ENCODE measurements at places on chromosomes 5 and 9.

GRCh38 chr5:56301069-56301468, 67.9 kb upstream of the ANKRD55 start:
- no peak for DNase-seq

- no peak for DNase-seq
These were observed 1237.8 kb upstream of the ACO1 start for GRCh38 chr9:31146485-31147166.

DNA sequence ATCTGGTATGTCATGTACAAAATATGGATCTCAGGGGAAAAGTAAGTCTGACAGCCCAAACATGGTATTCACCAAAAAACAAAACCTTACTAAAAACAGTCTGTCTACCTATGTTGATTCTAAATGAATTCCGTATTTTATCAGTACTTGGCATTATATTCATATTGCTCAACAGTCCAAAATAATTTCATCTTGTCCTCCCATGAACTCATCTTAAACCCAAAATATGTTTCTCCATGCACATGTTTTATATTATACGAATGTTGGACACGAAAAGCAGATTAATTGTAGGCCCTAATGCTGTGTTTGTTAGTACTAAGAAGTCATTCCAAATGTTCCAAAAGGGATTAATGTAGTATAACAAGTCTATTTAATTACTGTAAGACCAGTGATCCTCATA, 20.1 kb downstream of the NFIB start:
- DNase-seq, result no peak

- DNase-seq, result no peak
These were observed 21.7 kb upstream of the BARHL1 start for GRCh38 chr9:132560616-132561202.

- no peak for DNase-seq
These were observed 177.2 kb downstream of the GADD45G start for GRCh38 chr9:89781838-89782540.

DNA sequence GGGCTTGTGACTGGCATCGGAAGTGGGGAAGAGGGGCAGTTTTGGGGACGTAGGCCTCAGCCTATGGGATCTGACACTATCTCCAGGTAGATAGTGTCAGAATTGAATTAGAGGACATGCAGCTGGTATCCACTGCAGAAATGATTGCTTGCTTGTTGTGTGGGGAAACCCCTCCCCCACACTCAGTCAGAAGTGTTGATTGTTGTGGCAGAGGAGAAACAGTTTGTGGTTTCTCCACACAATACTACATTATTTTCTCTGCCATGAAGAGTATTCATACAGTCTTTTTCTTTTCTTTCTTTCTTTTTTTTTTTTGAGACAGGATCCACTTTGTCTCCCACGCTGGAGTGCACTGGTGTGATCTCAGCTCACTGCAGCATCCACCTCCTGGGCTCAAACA, 113.9 kb downstream of the ARRDC3 start:
- no peak for DNase-seq

DNA sequence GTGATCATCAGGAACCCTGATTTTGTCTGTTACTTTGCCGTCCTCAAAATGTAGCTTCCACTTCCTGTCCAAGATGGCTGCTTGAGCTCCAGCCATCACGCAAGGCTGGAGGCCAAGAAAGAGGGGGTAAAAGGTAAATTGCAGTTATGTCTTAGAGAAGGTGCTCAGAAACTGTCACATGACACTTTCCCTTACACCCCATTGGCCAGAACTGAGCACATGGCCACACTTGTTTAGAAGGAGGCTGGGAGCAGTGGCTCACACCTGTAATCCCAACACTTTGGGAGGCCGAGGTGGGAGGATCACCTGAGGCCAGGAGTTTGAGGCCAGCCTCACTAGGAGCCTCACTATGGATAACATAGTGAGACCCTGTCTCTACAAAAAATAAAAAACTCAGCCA, 140.9 kb downstream of the RGS3 start:
- no peak for DNase-seq

GRCh38 chr5:80646926-80647325, 7.5 kb upstream of the MSH3 start:
- no peak for DNase-seq

DNA sequence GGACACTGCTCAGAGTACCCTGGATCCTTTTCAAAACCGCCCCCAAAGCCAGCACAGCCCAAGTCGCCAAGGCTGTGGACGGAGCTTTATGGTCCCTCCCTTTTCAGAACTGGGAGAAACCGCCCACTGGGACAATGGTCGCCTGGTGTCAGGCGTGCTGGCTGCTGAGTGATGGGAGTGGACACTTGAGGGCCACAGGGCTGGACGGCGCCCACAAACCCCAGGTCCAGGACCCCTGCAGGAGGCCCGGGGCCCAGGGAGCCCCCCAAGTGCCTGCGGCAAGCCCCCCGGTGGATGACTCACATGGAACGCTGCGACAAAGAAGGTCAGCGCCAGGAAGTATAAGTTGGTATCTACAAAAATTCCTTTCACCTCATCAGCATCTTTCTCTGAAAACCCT, 10.9 kb downstream of the CLPTM1L start:
- no peak for DNase-seq

DNA sequence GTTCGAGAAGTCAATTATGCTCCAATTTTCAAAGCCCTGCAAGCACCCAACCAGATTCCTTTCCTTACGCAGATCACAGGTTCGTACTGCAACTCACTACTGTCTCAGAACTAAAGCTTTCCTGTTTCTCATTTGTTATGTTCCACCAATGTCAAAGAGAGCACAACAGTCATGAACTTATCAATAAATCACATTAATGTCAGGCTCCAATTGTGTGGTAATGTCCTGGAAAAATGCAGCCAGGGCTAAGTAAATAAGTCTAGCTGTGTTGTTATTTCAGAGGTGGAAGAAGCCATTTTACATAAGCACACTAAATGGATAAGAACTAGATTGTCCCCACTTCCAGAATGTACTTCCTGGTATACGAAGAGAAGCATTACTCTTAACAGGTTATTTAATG, 488.6 kb upstream of the PTGER4 start:
- DNase-seq, result no peak

DNA sequence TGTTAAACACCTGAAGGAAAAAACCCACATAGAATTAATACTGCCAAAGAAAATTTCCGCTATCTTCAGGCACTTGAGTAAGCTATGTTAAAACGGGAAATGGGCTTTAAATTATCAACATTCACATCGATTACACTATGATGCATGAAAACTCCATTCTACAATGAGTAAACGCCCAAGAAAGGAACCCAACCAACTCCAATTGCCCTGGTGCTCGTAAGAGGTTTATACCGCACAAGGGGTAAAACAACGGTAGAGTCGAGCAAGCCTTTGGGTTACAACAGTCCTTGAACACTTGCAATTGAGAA, 1.0 kb downstream of the AGTPBP1 start:
- no peak for DNase-seq

DNA sequence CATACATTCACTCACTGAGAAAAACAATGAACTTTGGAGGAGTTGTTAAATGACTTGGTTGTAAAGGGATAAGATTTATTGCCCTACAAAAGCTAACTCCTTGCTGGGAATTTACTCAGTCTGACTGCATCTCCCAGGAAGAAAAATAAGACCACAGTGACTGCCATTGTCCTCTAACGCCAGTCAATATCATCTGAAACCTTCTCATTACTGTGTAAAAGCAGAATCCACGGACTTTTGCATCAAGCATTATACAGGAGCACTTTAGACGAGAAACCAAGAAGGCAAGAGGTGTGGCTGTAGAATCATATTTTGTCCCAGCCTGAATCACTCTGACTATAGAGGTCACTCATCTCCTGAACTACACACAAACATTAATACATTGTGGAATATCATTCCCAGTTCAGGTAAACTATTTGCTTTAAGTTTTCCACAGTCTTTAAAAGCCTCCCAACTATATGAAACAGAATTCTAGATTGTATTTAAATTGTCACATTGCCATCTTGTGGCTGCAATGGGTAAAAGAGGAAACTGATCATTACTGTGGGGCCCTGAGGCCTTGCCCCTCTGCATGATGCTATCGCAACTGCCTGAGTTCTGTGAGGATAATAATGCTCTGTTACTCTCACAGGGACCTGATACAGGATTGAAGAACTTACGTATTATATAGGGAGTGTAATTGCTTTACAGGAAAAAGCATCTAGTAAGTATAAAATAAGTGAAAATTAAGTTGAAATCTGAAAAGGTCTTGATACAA, 142.9 kb downstream of the SLCO4C1 start:
- DNase-seq, result no peak

DNA sequence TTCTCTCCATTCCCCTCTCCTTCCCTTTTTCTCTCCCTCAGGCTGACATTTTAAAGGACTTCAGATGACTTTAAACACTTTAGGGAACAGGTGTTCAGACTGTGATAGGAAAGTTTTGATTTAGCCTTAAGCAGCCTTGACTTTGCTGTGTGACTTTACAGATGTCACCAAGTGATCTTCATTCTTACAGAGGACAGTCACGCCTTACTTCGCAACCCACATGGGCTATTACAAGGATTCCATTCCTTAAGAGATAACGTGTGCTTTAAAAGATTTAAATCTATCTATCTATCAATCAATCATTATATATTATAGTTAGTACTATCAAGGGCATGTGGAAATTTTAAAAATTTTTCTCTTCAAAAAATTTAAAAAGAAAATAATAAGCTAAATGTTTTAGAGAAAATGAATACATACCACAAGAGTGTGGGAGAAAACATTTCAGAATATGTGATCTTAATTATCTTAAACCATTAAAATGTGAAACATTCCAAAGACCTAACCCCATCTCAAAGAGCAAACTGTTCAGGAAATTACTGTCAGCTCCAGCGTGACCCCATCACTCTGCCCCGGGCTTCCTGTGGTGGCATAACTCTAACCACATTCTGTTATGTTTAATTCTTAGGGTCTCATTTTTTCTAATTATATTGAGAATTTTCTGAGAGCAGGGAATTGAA, 530.5 kb downstream of the SEMA5A start:
- DNase-seq, result no peak

GRCh38 chr9:105141146-105141975, 103.1 kb upstream of the SLC44A1 start:
- no peak for DNase-seq

DNA sequence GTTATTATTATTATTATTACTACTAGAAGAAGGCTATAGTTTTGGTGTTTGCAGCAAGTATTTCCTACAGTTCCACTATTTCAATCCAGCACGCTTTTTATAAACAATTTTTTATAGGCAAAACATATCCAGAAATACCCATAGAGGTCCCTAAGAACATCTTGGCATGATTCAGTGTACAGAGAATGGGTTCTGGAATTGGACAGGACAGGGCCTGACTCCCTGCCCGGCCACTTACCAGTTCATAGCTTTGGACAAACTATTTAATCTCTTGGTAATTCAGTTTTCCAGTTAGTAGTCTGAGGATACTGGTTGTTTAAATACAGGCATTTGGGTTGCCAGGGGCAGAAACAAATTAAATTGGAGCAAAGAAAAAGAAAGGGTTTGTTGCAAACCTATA, 91.2 kb downstream of the PGM5 start:
- DNase-seq, result no peak

DNA sequence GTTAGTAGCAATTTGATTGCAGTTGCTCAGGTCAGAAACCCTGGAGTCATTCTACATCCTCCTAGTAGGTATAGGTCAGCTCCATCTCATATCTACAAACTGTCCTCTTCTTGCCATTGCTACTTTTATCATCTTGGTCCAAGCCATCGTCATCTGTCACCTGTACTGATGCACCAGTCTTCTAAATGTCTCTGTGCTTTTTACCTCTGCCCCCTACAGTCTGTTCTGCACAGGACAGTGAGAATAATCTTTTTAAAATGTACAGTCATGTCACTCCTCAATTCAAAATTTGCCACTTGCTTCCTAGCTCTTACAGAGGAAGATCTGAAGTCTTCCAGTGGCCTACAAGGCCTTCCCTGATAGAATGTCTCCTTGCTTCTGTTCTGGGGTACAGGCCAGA, 6.8 kb downstream of the NNT start:
- DNase-seq, result no peak

- DNase-seq, result no peak
These were observed 59.2 kb downstream of the CRB2 start for GRCh38 chr9:123414936-123415930.

DNA sequence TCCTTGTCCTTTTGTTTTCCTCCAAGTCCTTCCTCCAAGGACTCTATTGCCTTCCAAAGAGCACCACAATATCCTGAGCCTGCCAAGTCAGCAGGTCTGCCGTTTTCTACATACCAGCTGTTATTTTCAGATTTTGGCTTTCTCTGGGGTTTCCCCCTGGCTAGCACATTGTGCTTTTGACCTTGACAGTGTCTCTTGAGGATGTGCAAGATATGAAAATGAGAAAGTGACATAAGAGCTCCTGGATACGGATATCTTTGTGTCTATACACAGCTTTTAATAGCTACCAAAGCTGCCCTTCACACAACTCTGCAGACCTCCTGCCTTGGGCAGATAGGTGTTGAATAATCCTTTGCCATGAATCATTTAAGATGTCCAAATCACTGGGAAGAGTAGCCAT, 67.0 kb downstream of the HAPLN1 start:
- no peak for DNase-seq

GRCh38 chr5:173010021-173010420, 26.4 kb downstream of the ATP6V0E1 start:
- no peak for DNase-seq

DNA sequence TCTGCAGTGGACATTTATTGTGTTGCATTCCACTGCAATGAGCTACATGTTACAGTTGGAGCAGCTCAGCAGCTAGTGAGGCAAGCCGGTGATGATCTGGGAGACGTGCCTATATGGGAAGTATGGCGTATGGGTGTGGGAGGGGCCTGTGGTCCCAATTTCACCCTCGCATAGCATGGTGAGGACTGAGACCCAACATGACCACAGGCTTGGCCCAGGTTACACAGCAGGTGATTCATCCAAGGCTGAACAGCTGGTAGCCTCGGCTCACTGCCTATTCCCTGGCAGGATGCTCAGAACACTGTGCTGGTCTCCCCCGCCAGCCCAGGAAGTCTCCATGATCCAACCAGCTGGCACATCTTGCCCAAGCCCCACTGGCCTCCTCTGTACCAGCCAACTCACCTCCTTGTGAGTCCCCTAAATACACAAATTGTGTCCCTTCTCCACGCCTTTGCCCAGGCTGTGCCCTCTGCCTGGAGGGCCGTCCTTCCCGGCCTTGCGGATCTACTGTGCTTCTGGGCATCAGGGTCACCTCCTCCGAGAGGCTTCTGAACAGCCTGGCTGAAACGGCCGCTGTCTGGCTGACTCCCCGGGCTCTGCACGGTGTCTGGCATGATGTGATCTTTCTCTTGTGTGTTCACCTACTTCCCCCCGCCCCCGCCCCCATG, 81.4 kb downstream of the NSUN2 start:
- no peak for DNase-seq

DNA sequence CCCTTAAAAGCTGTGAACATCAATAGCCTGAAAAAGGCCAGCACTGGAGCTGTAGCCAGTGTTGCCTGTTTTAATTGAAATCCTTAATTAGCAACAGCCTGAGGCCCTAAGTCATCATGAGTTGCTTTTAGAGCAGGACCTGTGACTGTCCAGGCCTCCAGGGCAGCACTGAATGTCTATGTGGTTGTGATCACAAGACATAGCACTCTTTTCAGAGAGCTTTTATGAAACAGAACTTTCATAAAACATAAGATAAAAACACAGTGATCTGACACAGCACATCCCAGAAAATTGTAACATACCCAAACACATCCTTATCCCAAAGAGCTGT, 85.5 kb upstream of the MYO10 start:
- no peak for DNase-seq

Data from central memory CD8-positive, alpha-beta T cell (primary cell).